ENCODE measurements at places on chromosomes 2 and 18.
A peak's percentile ranks its signal among the peaks of the same experiment; 100 is the strongest.

- no peak for DNase-seq
These were observed 79.0 kb downstream of the LBH start for GRCh38 chr2:30310371-30310770.

GRCh38 chr2:11863513-11864328, 117.3 kb downstream of the LPIN1 start:
- peak; percentile 74 for DNase-seq

DNA sequence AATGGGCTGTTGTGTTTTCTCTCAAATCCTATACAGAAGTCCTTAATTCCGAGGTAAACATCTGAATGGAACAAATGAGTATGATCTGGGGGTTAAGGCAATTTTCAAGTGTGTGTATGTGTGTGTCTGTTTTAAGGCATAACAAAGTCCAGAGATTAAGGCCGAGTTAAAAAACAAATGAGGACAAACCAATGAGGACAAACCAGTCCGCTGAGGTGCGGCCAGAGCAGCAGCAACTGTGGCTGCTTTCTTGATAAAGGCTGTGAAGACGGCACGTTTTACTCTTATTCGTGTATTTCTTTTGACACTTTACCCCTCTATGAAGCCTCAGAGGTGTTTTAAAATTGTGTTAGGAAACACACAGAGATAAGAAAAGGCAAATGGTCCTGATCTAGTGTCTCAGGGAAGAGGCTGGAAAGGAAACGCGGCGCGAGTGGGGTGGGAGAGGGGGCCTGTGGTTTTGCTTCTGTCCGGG, 495 bp upstream of the GULP1 start:
- no peak for DNase-seq

DNA sequence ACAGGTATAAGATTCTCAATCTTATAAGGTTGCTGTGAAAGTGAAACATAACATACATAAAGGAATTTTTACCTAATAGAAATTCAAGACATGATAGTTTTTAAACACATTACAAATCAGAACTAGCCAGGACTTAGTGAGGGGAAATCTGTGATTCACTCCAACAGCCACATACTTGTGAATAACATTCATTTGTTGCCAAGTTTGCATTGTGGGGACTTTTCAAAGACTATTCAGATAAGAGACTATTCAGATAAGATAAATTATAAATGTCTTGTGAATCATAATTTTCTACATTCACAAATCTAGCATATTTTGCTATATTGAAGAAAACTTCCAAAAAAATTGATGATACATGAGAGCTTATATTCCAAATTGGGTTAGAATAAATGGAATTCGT, 345.3 kb upstream of the CDH20 start:
- DNase-seq = no peak

DNA sequence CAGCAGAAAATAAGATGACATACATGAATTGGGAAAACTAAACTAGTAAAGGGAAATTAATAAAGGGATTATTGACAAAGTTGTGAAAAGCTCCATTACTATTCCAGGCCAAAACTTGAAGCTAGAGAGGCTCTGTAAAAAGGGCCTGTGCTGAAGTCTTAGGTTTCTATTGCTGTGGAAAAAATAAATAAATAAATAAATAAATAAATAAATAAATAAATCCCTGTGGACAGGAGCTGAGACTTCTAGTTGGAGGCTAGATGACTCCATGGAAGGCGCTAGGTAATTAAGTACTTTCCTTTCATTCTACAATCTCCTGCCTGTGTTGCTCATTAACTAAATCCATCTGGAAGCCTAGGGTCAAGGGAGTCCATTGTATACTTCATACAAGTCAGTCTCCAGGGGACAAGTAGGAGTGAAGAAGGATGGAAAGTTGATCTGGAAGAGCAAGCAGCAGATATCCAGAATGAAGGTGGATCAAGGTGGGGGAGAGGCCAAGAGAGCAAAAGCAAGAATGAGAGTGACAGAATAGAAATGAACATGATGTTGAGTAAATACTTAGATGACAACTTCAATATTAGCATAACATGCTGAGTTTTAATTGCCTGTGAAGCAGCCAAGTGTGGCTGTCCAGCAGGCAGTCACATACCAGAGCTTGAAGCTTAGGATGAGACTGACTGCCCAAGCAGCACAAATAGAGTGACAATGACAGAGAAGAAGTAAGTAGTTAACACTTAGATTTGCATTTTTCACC, 26.2 kb upstream of the CCNT2 start:
- DNase-seq = no peak

DNA sequence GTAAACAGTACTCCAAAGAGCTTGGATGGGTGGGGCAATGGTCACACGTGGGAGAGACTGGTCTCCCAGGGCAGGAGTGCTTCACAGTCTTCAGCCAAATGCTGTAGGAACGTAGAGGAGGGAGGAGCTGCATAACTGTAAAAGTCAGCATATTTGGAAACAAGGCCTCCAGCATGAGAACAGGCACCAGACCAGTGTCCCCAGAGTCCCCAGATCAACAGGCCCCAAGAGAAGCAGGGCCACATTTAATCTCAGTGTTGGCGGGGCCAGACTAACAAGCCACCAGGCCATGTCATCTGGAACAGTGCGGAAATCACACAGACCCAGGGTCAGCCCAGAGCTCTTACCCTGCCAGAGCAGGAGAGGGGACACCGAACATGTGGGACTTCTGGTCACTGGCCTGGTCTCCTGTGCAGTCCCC, 63.2 kb downstream of the ADCY3 start:
- no peak for DNase-seq

GRCh38 chr2:161796192-161796591, 172.0 kb downstream of the SLC4A10 start:
- no peak for DNase-seq

DNA sequence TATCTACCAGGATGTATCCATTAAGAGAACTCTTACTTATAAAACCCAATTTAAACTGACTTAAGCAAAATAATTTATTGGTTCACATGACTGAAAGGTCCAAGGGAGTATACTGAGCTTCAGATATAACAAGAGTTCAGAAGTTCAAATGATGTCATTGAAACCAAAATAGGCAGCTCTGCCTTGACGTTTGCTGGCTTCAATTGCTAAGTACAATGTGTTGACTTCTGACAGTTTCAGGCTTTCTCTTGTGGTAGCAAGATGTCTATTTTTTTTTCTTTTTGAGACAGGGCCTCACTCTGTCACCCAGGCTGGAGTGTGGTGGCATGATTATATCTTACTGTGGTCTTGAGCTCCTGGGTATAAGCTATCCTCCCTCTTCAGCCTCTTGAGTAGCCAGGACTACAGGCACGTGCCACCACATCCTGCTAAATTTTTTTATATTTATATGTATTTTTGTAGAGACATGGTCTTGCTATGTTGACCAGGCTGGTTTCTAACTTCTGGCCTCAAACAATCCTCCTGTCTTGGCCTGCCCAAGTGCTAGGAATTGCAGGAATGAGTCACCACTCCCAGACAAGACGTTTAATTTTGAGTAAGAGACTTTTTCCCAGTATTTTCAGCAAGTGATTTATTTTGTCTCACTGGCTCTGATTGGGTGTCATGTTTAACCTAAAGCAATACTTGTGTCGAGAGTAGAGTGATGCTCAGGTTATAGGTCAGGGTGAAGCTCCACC, 184.8 kb downstream of the NR4A2 start:
- no peak for DNase-seq

GRCh38 chr2:71277536-71278103, 50.7 kb upstream of the PAIP2B start:
- peak; percentile 27 for DNase-seq

DNA sequence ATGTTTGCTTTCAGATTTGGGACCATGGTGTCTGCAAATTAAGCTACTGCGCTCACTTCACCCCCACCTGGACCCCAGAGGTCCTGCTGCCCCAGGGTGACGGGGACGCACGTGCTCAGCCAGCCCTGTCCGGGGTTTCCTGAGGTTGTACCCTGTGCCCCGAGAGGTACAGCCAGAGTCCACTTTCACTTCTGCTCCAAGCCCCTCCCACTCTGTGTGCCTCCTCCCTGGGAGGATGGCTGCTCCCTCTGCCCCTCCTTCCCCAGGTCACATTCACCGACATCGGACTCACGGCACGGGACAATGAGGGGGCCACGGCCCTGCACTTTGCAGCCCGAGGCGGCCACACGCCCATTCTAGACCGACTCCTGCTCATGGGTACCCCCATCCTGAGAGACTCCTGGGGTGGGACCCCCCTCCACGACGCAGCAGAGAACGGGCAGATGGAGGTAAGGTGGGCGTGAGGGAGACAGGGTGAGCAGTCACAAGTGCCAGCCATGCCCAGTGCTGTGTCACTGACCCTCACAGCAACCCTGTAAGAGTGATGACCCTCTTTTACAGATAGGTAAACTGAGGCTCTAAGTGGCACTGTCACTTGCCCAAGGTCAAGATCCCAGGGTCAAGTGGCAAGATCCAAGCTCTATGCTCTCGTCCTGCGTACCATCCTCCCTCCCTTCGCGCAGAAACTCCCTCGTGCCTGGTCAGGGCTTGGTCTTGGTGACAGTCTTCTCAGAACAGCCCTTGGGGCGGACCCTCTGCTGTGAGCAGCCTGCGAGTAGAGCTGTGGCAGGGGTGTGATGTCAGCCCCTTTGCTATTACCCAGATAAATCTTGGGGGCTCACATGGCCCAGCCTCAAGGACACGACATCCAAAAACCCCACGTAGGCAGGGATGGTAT, 7.6 kb downstream of the ESPNL start:
- DNase-seq = no peak

All from activated CD8-positive, alpha-beta T cell treated with anti-CD3 and anti-CD28 coated beads, Interleukin-2, amount 10 ng/mL, durations not matched to agents 7 days and 5 days (primary cell).